Endothelial cell of umbilical vein (primary cell): ENCODE measurements at places on chromosomes 3 and 15. TPM values are rescaled to one million over a fixed set of nuclear protein-coding genes. Genes with fewer than 3 reads are reported as not detected.

Gene MUSTN1
- 0.62 and 2.2 TPM in 2 replicates for total RNA-seq

Gene ITIH1
- total RNA-seq: not detected in 2 replicates

Gene SPSB4
- 0.14 and 0.22 TPM in 2 replicates for total RNA-seq

Gene OR5H6
- not detected in 2 replicates for total RNA-seq

- no peak for DNase-seq
Observed at GRCh38 chr15:96038131-96038530, 292.4 kb upstream of the NR2F2 start.

GRCh38 chr3:46395766-46396530 lies 10.9 kb downstream of the CCR5AS start:
- no peak for DNase-seq

- no peak for DNase-seq
Observed at GRCh38 chr3:14214764-14215163, 36.1 kb downstream of the LSM3 start.

- no peak for DNase-seq
Observed at GRCh38 chr15:65248511-65249255, 37.4 kb upstream of the CILP start.

GRCh38 chr3:169678122-169678521 lies 14.6 kb upstream of the MECOM start:
- no peak for DNase-seq

GRCh38 chr15:88382482-88382983 lies 84.7 kb downstream of the MRPL46 start:
- no peak for DNase-seq

- DNase-seq: peak; percentile 58
Observed at GRCh38 chr3:12662593-12663400, 1.1 kb downstream of the RAF1 start.

GRCh38 chr3:127764841-127765362 lies 57.4 kb downstream of the MGLL start:
- no peak for DNase-seq

GRCh38 chr15:93017526-93017925 lies 71.5 kb downstream of the RGMA start:
- DNase-seq: no peak

GRCh38 chr15:37104424-37104981 lies 4.2 kb upstream of the MEIS2 start:
- DNase-seq: no peak

DNA sequence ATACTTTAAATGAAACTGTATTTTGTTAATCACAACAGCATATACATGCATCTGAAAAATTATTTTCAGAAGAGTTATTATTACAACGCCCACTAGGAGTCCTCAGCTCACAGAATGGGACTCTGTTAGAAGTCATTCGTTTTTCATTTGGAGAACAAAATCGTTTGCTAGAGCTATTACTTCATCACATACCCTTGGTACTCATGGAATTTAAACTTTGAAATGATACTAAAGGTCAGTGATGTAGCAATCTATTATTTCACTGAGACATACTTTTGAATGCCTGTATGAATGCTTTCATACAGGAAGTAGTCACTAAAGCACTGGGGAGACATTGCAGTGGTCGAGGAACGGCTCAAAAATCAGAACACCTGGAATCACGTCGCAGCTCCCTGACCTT lies 198.1 kb downstream of the MBNL1 start:
- peak; percentile 49 for DNase-seq

- DNase-seq: no peak
Observed at GRCh38 chr3:39086144-39086543, 21.3 kb downstream of the GORASP1 start.

- peak; percentile 96 for DNase-seq
Observed at GRCh38 chr3:9843715-9844438, at the start of gene RPUSD3. Gene RPUSD3 (minus strand): TSS chr3:9844008. CDS start chr3:9843990, 18 bp downstream.

DNA sequence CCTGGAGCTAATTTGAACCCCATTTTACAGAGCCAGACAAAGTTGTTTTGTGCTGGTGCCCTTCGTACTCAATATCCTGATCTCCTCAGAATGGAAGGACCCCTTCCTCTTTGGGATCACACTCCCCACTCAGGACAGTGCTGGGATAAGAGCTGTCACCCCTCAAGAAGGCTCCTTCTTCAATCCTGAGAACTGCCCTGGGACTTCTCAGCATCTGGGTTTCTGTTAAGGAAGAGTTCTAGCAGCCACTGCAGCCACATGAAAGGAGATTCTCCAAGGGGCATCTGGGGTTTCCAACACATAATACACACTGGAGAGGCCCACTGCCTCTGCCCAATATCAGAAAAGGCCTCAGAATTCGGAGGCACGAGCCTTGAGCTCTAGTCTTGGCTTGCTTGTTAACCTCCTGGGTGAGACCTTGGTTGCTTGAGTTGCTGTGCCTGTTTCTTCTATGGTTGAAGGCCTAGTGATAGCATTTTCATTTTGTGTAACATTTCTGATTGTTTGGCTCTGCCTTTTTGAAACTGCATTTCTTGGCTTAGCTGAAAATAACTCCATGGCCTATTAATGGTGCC lies 78.8 kb upstream of the NMNAT3 start:
- DNase-seq: no peak
